ENCODE measurements at places on chromosomes 3 and 15.

DNA sequence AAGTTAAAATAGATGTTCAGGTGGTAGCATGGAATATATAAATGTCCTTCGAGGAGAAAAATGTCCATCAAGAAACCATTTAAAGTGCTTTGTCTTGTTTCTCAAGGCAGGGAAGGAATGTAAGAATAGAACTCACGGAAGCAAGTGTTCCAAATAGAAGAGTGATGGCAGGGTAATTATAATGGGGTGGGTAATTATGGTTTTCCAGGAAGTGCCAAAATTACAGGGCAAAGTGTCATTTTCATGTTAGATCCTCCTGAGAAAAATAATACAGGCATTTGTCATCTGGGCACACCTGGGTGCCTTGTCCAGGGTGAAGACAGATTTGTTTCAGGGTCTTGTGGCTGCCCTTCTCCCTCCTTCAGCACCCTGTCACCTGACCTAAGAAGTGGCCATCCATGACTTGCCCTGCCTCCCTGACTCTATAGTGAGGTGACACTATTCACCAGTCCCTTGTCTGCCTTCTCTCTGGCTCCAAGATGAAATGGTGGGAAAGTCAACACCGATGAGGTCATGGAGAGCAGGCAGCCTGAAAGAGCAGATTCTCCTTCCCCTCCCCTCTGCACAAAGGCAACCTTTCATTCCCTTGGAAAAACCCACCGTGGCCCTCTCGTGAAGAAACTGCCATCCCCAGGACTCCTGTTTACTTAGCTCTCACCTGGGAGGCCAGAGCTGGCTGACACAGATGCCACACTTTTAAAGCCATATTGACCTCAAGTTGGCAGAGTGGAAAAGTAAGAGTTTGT, 45.1 kb upstream of the AMOTL2 start:
- no peak for DNase-seq

DNA sequence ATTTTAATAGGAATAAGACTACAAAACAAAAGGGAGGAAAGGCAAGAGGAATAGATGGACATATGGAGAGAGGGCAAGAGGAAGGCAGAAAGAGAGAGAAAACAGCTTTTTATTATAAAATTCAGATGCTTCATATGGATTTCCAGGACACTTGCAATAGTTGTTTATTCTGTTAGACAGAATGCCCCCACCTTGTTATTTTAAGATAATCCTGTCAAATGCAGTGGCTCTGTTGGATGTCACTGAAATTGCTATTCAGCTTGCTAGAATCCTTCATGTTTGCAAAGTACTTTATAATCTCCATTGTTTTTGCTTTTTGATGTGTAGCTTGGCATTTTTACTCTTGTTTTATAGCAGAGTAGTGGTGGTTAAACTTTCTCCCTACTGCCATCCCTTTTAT, 432.4 kb upstream of the AZI2 start:
- no peak for DNase-seq

- no peak for DNase-seq
Measured at GRCh38 chr15:76464247-76464646, 127.7 kb downstream of the ISL2 start.

- DNase-seq = no peak
Measured at GRCh38 chr3:56835650-56836227, 34.0 kb upstream of the ARHGEF3 start.

All from stimulated activated CD4-positive, alpha-beta T cell treated with anti-CD3 and anti-CD28 coated beads, Interleukin-15, amount 100 ng/mL, for 1 hour (primary cell).